ENCODE measurements at places on chromosomes 13 and 19.
A peak's percentile ranks its signal among the peaks of the same experiment; 100 is the strongest.

DNA sequence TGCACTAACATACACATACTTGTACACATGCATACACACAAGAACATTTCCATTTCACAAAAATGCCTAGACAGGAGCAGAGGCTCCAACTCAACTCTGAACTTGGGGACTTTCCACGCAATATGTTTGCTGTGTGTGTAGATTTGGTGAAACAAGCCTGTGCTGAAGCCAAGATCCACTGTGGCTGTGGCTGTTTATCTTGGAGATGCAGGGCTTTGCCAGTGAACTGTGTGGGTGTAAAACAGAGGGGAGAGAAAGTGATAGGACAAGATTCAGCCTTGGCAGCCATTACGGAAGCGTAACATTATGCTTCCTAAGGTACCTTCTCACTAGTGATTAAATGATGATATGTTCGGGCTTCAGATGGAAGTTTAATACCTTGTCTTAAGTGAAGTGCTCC is 73.2 kb upstream of the MBNL2 start:
- DNase-seq, result no peak

- DNase-seq, result no peak
Measured at GRCh38 chr13:60755380-60756163, 358.6 kb downstream of the TDRD3 start.

GRCh38 chr19:56350416-56351045 is 35.9 kb upstream of the ZSCAN5A start:
- DNase-seq, result peak; percentile 56

- DNase-seq, result no peak
Measured at GRCh38 chr13:51297556-51297955, 41.9 kb upstream of the SERPINE3 start.

- peak; percentile 21 for DNase-seq
Measured at GRCh38 chr13:100039740-100040139, 49.2 kb upstream of the PCCA start.

DNA sequence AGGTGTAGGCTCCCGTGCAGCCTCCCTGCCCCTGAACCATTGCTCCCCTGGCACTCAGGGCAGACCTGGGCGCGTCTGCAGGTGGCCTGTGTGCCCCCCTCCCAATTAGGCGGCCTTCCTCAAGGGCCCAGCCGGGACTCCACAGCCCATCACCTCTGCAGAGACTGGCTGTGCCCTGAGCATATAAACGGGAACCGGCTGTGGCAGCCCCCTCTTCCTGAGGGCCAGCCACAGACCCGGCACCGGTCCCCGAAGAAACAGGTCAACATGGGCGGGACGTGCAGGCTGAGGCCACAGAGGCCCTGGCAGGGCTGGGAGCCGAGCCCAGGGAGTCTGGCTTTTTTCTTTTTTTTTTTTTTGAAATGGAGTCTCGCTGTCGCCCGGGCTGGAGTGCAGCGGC is 12.0 kb downstream of the PIAS4 start:
- DNase-seq, result no peak

DNA sequence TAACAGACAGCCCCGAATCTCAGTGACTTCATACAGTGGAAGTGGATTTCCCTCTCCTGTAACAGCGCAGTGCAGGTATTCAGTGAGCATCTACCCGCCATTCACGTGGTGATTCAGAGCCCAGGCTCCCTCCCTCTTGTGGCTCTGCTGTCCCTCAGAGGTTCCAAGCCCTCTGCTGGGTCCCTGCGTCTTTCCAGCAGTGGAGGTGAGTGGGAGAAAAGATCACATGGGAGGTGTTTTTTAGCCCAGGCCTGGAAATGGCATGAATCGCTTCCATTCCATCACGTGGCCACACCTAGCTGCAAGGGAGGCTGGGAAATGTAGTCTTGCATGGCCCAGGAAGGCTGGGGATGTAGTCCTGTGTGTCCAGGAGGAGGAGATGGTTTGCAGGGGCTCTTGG is 61.4 kb downstream of the DPF1 start:
- DNase-seq, result no peak

DNA sequence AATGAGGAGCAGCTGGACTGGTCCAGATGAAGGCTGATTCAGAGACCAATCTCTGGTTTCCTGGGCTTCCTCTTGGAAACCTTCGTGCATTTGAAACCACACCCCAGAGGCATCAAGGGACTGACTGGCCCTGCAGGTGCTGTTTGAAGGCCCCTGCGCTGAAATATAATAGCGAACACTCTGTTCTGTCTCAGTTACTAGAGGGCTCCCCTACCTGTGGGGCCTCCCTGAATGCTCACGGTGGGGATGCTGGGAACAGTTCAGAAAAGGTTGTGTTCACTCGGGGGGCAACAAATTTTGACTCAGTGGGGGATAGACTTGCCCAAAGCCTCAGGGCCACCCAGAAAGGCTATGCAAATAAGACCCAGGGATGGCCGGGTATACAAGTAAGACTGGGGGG is 6.4 kb downstream of the CCDC8 start:
- no peak for DNase-seq

- no peak for DNase-seq
Measured at GRCh38 chr19:50311723-50312635, 17.2 kb downstream of the KCNC3 start.

GRCh38 chr13:67023130-67023876 is 206.8 kb downstream of the PCDH9 start:
- peak; percentile 90 for DNase-seq

- DNase-seq, result no peak
Measured at GRCh38 chr19:10105509-10106099, 558 bp upstream of the PPAN start.

DNA sequence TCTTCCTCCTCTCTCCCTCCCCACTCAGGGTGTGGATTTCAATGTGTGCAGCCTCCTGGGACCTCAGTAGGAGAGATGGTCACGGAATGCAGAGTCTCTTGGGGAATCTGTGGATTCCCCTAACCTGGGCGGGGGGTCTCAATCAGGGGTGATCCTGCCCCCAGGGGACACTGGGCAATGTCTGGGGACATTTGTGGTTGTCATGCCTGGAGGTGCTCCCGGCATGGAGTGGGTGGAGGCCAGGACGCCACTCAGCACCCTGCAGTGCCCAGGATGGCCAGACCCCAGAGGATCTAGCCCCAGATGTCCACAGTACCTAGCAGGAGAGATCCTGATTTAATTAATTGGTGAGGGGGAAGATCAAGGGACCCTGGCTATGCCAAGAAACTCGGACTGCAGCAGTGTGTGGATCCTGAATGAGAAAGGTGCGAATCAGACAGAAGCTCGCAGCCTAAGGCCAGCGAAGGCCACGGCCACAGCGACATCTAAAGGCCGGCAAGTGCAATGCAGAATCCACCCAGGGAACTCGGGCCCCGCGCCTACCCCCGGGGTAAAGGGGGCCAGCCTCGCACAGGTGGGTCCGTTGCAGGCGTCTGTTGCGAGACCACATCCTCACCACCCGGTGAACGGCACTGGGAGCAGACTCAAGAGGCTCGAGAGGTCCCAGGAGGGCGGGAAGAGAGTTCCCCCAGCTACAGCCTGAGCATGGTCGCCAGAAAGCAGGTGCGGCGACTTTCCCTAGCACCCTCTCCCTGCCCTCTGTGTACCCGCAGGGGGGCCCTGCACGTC is 88.8 kb downstream of the GNG7 start:
- DNase-seq, result peak; percentile 45

DNA sequence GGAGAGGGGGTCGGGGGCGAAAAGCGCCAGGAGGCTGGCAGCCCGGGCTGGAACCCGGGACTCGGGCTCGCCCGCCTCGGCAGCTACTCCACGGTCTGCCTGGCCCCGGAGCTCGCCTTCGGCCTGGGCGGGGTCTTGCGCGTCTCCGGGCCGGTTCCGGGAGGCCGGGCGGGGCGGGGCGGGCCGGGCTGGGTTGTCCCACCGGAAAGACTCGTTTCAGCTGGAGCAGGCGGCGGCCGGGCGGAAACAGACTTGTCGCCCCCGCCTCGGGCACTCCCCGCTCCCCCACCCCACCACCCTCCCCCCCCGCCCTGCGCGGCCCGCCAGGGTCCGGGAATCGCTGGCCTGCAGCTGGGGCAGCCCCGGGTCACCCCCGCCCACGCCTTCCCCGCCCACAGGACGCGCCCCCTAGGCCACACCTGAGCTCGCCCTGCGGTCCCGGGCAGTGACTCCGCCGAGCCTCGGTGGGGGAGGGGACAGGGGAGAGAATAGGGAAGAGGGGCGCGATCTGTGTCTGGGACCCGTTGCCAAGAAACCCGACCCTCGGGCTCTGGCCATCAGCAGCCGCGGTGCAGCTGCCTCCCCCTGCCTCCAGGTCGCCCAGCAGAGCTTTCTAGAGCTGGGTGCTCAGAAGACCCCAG is 109.4 kb downstream of the KCTD15 start:
- no peak for DNase-seq

DNA sequence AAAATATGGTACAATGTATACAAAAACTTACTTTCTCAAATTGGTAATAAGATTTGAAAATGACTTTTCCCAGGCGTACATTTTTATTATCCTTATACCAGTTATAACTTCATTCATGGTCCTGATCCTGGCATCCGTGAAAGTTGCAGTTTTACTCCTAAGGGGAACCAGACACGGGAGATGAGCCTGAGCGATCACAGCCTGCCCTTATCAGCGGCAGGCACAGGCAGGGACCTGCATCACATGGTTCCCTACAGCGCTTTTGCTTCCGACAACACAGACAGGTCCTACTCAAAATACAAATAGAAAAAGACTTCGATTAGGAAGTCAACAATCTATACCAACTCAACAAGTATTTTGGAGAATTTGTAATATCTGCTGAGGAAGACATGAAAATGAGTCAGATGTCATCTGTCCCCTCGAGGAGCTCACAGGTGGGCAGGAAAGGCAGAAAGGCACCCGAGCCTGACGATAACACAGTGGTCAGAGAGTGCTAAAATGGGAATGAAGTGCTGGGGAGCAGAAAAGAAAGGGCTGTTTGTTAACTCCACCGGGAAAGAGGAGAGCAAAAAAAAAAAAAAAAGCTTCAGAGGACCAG is 93.4 kb downstream of the ABCC4 start:
- DNase-seq, result no peak

DNA sequence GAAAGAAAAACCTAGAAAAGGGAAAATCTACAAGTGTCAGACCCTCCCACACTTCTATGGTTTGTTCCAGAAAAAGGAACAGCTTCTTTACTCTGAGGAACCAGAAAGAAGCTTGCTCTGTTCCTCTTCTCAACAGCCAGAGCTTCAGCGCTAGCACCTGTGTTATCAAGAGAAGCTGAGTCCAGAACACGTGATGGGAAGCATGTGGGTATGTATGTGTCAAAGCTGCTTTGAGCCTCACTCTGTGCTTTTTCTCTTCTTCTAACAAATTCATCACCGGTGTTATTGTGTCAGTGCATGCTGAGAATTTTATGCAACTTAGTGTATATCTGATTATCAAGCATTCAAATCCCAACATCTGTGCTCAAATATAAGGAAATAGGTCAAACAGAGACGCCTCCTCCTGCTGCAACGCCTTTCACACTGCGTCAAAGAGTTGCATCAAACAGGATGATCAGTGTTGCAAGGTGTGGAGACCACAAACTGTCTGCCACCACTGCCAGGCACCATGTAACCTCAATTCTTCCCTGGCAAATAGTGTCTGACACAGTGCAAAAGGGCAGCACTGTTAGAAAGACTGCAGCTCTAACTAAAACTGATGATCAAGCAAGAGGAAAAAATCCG is 83.9 kb downstream of the LRRC63 start:
- DNase-seq, result no peak

- no peak for DNase-seq
Measured at GRCh38 chr13:41774605-41775218, 186.2 kb downstream of the VWA8 start.

DNA sequence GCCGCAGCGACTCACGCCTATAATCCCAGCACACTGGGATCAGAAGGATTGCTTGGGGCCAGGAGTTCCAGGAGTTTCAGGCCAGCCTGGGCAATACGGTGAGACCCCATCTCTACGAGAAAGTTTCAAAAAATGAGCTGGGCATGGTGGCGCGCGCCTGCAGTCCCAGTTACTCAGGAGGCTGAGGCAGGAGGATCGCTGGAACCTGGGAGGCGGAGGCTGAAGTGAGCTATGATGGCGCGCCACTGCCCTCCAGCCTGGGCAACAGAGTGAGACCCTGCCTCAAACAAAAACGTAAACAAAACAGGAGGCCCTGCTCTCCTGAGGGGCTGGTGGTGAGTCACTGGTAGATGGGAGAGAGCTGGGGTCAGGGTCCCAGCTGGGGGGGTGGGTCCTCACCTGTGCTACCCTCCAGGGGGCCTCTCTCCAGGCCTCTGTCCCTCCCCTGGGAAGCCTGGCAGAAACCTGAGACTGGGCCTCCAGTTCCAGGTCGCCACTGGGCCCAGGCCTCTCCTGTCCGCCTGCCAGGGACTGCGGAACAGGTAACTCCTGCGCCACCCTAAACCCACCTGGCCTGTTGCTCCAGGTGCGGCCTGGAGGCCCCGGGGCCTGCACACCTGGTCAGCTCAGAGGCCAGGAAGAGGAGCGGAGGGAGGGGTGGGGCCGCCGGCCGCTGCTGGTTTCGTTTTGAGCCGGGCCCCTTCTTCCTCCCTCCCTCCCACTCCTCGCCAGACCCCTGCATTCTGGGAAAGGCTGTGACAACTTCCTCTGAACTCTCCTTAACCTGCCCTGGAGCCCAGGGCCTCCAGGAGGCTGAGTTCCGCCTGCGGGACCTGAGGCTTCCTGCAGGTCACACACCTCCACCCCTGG is 17.2 kb upstream of the ZBTB7A start:
- no peak for DNase-seq

- peak; percentile 98 for DNase-seq
Measured at GRCh38 chr13:98476538-98476966, 100.4 kb downstream of the STK24 start.

GRCh38 chr19:20325151-20325550 is 158.1 kb downstream of the ZNF486 start:
- no peak for DNase-seq

DNA sequence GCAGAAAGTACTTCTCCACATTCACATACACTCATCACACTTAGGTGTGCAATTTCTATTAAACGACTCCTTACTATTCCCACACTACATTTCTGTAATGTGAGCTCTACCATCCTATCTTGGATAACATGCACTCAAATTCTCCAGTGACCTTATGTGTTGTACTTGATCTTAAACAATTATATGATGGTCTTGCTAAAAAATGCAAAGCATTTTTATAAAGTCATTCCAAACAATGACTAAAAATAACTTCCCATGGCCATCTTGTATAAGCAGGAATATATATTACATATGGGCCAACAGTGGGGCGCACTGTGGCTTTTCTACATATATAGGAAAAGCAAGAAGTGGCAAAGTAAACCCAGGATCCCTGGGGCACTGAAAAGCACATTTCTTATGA is 155.5 kb downstream of the FLT1 start:
- DNase-seq, result peak; percentile 47

DNA sequence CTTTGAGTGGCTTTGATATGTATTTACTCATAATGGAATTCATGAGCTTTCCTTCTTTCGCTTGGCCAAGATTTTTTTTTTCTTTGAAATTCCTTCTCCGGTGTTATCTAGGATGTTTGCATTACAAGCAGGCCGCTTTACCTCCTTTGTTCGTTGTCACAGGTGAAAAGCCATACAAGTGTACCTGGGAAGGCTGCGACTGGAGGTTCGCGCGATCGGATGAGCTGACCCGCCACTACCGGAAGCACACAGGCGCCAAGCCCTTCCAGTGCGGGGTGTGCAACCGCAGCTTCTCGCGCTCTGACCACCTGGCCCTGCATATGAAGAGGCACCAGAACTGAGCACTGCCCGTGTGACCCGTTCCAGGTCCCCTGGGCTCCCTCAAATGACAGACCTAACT is 16.7 kb downstream of the KLF5 start:
- no peak for DNase-seq

Measured in mesenchymal stem cell (in vitro differentiated cells and primary cell).